ENCODE measurements at places on chromosomes 11 and 22.

DNA sequence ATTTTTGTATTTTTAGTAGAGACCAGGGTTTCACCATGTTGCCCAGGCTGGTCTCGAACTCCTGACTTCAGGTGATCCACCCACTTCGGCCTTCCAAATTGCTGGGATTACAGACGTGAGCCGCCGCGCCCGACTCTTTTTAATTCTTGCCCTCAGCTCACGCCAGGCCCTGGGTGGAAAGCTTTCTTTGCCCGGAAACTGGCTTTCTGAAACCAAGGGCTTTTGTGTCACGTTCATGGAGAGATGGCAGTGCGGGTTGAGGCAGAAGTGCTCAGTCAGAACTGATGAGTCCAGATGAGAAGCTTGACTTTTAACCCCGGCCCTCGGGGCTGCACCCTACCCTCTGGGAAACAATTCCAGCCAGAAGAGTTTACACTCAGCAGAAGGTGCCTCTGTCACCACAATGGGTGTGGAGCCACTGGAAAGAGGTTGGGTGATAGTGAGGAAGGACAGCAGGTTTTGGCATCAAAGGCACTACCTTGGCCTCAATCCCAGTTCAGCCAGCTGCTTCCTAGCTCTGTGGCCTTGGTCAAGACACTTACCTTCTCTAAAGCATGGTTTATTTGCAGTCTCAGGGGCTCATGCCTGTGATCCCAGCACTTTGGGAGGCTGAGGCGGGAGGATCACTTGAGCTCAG lies 890 bp upstream of the ARFGAP3 start:
- peak; percentile 15 for DNase-seq

DNA sequence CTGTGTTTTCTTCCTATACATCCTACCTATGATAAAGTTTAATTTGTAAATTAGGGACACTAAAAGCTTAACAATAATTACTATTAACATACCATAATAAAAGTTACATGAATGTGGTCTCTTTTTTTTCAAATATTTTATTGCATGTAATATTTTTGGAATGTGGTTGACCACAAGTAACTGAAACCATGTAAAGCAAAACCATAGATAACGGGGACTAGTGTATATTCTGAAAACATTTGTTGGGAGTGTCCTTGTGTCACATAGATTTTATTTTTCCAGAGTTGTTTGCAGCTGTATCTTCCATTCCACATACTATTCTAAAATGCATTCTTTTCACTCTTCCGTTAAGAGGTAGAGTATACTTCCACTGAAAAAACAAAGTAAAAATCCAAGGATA lies 200.4 kb downstream of the KIF18A start:
- DNase-seq, result peak; percentile 35

DNA sequence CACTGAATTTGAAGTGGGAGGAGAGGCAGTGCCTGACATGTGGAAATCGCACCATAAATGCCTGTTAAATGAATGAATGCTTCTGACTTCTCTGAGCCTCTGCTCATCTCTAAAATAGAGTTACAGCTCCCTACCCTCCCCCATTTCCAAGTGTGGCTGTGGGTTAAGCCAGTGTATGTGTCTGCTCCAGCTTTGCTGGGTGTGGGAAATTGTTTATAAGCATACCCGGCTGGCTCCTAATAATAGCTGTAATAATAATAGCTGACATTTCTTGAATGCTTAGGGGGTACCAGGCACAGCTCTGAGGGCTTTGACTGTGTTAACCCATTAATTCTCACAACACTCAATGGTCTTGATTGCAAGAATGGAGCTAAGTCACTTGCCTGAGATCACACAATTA lies 7.0 kb upstream of the FCHSD2 start:
- DNase-seq, result no peak

DNA sequence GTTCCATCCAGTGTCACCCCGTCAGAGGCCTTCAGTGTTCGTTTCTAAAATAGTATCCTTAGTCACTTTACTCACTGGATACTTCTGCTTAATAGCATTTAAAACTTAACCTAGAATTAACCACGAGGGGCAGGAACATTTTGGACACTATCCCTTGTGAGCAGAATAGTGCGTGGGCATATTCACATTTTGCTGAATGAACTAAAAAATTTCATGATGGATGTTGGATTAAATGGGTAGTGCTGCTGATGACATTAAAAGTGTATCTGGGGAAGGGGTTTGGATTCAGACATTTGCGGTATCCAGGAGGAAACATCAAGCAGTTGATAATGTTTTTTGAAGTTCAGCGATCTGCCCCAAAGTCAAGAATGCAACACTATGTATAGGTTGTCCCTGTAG lies 750 bp upstream of the NAT10 start:
- peak; percentile 23 for DNase-seq

DNA sequence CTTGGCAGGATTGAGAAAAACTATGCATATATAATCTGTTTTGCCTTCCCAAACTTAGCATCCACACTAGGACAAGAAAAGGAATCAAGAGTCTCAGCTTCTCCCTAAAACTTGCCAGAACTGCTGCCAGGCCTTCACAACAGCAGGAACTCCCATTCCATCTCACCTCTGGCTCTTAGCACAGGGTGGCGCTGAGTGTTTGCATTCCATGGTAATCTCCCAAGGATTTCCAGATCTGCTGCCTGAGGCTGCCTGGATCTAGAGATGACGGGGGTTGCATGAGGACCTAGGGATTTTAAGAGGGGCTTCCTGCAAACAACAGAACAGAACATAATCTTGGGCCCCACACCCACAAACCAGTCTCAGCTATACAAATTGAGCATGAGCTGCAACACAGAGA lies 87.1 kb upstream of the OPCML start:
- DNase-seq, result no peak

DNA sequence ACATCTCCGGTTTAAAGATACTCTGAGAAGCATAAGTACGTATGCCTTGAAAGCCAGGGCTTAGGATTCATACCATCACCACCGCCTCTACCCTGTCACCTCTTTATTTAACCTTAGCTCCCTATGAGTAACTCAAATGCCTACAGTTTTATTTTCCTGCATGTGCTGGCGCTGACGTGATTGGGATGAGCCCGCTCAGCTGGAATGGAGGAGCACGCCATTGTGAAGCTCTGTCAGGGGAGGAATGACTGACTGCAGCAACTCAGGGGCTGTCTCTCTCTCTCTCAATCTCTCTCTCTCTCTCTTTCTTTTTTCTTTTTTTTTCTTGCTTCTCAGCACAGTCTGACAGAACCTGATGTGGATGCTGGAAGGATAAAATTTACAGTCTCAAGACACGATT lies 12.4 kb downstream of the CAVIN3 start:
- no peak for DNase-seq

GRCh38 chr11:33869481-33870422 lies 22.1 kb downstream of the LMO2 start:
- peak; percentile 65 for DNase-seq

DNA sequence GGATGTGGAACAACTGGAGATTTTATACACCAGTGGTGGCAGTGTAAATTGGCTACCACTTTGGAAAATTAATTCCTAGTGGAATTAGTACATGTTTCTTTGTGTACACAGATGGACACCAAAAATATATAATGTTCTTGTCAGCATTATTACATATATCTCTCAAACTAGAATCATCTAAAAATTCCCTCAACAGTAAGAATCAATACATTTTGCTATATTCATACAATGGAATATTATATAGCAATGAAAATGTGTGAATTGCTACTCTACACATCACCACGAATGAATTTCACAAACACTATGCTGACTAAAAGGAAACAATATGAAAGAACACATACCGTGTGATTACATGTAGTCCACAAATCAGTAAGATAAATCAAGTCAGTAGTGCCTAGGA lies 33.9 kb downstream of the CCDC90B start:
- DNase-seq, result no peak

GRCh38 chr11:43880640-43881159 lies at the start of gene ALKBH3:
ALKBH3 (plus strand) TSS chr11:43880831; CDS start chr11:43882653, 1,822 bp downstream.
- DNase-seq, result peak; percentile 94

GRCh38 chr11:46611526-46612304 lies 5.3 kb downstream of the HARBI1 start:
- peak; percentile 97 for DNase-seq

GRCh38 chr11:12591706-12592105 lies 82.5 kb upstream of the TEAD1 start:
- DNase-seq, result no peak

DNA sequence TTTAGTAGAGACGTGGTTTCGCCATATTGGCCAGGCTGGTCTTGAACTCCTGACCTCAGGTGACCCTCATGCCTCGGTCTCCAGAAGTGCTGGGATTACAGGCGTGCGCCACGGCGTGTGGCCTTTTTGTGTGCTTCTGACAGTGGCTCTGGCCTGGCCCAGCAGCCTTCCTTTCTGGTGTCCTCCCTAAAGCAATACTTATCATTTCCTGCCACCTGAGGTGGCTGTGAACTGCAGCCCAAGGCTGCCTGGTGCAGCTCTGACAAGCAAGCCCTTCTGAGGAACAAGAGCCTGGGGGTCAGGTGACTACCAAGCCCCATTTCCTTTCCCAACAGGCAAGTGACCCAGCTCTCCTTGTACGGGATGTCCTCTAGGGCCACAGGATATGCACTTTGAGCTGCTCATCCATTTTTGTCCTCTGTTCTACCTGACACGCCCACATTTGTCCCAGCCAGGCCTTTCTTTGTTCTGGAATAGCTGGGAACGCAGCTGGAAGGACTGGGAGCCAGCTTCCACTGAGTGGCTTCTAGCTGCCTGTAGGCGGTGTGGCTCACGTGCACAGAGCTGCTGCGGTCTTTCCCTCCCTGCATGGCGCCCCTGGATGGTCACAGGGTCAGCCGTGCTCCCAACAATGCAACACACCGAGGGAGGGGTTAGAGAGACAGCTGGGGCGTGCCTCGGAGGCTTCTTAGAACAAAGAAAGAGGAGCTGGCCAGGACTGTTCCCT lies 12.3 kb upstream of the BID start:
- peak; percentile 95 for DNase-seq

DNA sequence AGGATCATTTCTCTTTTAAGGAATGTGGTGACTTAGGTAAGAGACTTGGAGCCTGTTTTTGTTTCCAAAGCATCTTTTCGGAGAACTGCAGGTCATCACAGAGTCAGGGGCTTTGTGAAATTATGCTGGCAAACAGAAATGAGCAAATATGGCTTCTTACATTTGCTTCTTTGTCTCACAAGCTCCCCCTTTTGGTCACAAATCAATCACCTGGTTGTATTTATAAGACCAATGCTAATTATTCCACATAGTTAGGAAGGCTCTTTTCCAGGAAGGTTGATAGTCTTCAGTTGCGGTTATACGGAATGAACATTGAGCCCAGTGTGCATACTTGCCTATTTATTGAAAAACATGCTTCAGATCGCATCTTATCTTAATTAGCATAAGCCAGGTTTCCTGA lies 34.6 kb upstream of the CEP126 start:
- DNase-seq, result peak; percentile 46

- no peak for DNase-seq
These were observed 26.7 kb downstream of the CARS1 start for GRCh38 chr11:3030289-3031070.

DNA sequence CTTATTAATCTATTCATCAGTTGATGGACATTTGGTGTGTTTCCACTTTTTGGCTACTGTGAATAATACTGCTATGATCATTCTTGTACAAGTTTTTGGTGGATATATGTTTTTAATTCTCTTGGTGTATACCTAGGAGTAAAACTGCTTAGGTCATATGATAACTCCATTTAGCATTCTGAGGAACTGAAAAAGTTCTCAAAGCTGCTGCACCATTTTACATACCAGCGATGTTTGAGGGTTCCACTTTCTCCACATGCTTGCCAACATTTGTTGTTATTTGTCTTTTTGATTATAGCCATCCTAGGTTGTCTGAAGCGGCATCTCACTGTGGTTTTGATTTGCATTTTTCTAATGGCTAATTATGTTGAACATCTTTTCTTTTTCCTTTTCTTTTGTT lies 4.1 kb upstream of the ACER3 start:
- no peak for DNase-seq

DNA sequence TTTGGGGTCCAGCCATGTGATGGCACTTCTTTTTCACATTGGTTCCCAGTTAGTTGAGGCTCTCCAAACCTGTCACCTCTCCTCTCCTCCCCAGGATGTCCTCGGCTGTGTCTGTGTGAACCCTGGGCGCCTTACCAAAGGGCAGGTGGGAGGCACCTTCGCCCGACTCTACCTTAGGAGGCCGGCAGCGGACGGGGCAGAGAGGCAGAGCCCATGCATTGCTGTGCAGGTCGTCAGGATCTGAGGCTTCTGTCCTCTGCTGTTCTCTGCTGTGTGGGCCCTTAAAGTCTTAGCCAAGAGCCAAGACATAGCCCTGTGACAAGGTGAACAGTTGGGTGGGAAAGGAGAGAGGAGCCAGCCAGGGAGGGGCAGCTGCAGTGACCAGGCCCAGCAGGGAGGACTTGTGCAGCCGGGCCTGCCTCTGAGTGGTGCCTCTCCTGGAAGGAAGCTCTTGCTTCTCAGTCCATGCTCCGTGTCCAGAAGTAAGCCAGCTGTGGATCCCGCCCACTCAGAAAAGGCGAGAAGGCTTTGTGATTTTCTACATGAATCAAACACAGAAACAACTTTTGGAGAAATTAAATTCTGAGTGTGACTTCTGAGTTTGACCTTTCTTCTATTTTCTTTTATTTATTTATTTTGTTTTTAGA lies 17.5 kb upstream of the CDC42EP2 start:
- no peak for DNase-seq

GRCh38 chr11:114157476-114158050 lies 98.1 kb downstream of the ZBTB16 start:
- DNase-seq, result no peak

DNA sequence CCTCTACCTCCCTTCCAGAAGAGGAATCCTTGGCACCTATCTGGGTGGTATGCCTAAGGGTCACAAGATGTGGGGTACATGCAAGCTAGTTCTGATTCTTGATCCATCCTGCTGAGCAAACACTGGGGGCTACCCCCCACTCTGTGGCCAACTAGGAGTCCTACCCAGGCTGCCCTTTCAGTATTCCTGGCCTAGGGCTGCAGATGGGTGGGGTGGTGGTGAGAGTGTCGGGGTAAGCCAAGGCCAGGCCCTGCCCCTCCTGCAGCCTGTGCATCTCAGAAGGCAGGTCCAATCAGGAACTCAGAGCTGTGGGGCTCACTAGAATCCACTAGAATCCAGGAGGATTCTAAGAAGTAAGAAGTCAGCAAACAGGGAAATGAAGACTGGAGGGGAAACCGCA lies 10.9 kb downstream of the SSH3 start:
- DNase-seq, result no peak

DNA sequence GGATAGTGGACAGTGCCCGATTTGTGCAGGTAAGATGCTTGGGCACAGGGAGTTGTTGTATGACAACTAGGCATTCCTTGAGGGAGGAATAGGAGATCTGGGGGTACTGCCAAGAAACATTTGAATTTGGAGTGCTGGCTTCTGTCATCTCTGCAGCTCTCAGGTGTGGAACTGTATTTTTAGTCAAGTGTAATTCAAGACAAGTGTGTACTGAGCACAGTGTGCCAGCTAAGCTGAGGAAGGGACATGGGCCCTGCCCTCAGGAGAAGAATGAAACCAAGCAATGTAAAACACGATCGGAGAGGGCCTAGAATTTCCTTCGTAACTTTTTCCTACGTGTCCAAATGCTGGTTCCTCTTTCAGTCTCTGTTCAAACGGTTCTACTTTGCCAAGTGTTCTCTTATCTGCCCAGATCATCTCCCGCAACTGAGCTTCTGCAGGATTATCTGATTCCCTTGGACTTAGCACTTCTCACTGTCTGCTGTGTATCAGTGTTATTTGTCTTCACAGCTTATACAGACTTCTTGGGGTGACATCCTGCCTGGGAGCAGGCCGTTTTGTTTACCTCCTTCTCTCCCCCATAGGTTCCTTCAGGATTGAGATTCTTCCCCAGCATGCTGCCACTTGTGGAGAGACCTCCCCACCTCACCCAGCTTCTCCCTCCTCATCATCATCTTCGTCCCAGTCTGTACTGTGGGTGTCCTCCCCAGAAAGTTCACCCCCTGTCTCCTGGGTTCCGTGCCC lies 27.6 kb downstream of the ART5 start:
- peak; percentile 60 for DNase-seq

Data from hematopoietic multipotent progenitor cell treated with erythropoietin and hydrocortisone succinate and interleukin-3 and kit ligand, for 8 days (in vitro differentiated cells).